ENCODE measurements at places on chromosomes 3 and 15. TPM values are rescaled to one million over a fixed set of nuclear protein-coding genes. Genes with fewer than 3 reads are reported as not detected.

DNA sequence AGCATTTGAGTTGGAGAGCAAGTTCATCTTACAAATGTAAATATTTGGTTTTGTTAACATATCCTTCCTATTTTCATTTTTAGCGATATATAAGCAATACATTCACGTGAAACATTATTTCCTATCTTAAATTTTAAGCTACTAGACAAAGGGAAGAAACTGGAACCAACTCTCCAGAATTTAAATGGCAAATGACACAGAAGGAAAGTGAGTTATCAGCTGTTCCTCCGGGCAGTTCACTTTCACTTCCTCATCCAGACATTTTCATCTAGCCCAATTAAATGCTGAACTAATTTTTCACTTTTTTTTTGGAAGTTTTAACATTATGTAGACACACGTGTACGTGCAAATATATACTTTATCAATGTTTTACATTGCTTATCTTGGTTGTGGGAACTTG lies 58.7 kb downstream of the MORC1 start:
- no peaks in the 10 kb centered on the region for H3K36me3 ChIP-seq
- H3K4me3 ChIP-seq: no peak overlapping the region
- no peak overlapping the region for H3K27ac ChIP-seq
- no peak for DNase-seq
- H3K27me3 ChIP-seq: no peaks in the 10 kb centered on the region

Gene SLC24A5
- total RNA-seq: not detected

- no peaks in the 10 kb centered on the region for H3K4me1 ChIP-seq
- H3K27ac ChIP-seq: no peak overlapping the region
- H3K27me3 ChIP-seq: no peaks in the 10 kb centered on the region
- H3K4me3 ChIP-seq: no peak overlapping the region
- peak; percentile 6 for DNase-seq
- H3K36me3 ChIP-seq: no peaks in the 10 kb centered on the region
Observed at GRCh38 chr3:127959873-127960272, 44.8 kb downstream of the KBTBD12 start.

- H3K27me3 ChIP-seq: no peaks in the 10 kb centered on the region
- peaks cover 4% of the 10 kb centered on the region for H3K4me1 ChIP-seq
- H3K4me3 ChIP-seq: no peak overlapping the region
- H3K36me3 ChIP-seq: no peaks in the 10 kb centered on the region
Observed at GRCh38 chr15:41961001-41961518, 11.3 kb downstream of the EHD4 start.

- no peaks in the 10 kb centered on the region for H3K27me3 ChIP-seq
Observed at GRCh38 chr15:99722406-99722805, 10.8 kb downstream of the LYSMD4 start.

DNA sequence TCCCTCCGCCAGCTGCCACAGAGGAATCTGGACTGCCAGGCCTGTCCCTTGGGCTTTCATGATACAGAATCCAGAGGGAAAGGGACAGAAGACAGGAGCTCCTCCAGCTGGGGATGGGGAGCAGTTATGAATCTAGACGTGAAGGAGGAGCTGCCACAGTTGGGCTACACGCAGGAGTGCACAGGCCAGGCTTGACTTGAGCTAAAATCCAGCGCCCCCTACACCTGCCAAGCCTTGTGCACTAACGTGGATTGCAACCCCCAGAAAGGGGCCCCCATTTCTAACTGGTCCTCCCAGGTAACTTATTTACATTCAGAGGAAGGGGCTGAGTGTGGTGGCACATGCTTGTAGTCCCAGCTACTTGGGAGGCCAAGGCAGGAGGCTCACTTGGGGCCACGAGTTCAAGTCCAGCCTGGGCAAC lies 14.3 kb downstream of the KLHL6 start:
- H3K4me3 ChIP-seq: no peak overlapping the region
- no peak for DNase-seq
- no peaks in the 10 kb centered on the region for H3K4me1 ChIP-seq
- no peaks in the 10 kb centered on the region for H3K36me3 ChIP-seq

GRCh38 chr3:79983118-79983517 lies 215.3 kb upstream of the ROBO1 start:
- H3K27me3 ChIP-seq: no peaks in the 10 kb centered on the region
- DNase-seq: no peak
- H3K36me3 ChIP-seq: no peaks in the 10 kb centered on the region
- no peaks in the 10 kb centered on the region for H3K4me1 ChIP-seq
- no peak overlapping the region for H3K4me3 ChIP-seq

Gene GPR160
- 27.4 TPM for total RNA-seq

DNA sequence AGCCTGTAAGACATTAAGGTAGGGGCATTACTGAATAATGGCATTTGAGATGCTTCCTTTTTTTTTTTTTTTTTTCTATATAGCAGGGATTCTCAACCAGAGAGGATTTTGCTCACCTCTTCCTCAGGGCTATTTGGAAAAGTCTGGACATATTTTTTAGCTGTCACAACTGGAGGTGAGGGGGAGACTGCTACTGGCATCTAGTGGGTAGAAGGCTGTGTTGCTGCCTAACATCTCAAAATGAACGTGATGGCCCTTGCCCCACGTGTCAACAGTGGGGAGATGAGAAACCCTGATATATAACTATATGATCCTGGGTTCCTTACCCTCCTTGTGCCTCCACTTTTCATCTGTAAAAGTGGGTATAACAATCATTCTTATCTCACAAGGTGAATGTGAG lies 71.9 kb downstream of the CADPS start:
- H3K4me3 ChIP-seq: no peak overlapping the region
- no peak for DNase-seq
- no peaks in the 10 kb centered on the region for H3K4me1 ChIP-seq
- no peaks in the 10 kb centered on the region for H3K36me3 ChIP-seq
- H3K27ac ChIP-seq: no peak overlapping the region

Gene ACAA1
- total RNA-seq: 89.8 TPM

DNA sequence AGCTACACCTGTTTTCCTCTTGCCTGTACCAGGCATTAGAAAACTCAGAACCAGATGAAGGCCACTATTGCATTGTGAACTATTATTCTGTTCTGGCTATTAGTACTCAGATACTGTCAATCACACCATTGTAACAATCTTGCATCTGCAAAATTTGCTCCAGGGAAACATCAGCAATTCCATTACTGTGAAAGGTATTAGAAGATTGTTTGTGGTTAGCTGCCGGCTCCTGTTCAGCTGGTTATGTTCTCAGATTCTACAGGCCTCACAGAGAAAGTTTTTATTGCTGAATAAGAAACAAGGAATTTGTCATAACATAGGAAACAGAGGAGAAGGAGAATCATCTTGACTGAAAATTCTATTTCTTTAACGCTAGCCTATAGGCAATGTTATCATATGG lies 179.9 kb downstream of the PLOD2 start:
- no peak overlapping the region for H3K4me3 ChIP-seq
- H3K4me1 ChIP-seq: no peaks in the 10 kb centered on the region
- H3K27me3 ChIP-seq: no peaks in the 10 kb centered on the region
- H3K27ac ChIP-seq: no peak overlapping the region
- no peaks in the 10 kb centered on the region for H3K36me3 ChIP-seq

GRCh38 chr3:58386626-58387365 lies 46.8 kb downstream of the PDHB start:
- no peaks in the 10 kb centered on the region for H3K36me3 ChIP-seq
- peaks cover 5% of the 10 kb centered on the region for H3K4me1 ChIP-seq
- H3K27me3 ChIP-seq: no peaks in the 10 kb centered on the region

GRCh38 chr15:77843546-77843945 lies 210.8 kb upstream of the LINGO1 start:
- no peak overlapping the region for H3K27ac ChIP-seq
- DNase-seq: no peak
- H3K36me3 ChIP-seq: no peaks in the 10 kb centered on the region
- H3K27me3 ChIP-seq: no peaks in the 10 kb centered on the region
- no peaks in the 10 kb centered on the region for H3K4me1 ChIP-seq

DNA sequence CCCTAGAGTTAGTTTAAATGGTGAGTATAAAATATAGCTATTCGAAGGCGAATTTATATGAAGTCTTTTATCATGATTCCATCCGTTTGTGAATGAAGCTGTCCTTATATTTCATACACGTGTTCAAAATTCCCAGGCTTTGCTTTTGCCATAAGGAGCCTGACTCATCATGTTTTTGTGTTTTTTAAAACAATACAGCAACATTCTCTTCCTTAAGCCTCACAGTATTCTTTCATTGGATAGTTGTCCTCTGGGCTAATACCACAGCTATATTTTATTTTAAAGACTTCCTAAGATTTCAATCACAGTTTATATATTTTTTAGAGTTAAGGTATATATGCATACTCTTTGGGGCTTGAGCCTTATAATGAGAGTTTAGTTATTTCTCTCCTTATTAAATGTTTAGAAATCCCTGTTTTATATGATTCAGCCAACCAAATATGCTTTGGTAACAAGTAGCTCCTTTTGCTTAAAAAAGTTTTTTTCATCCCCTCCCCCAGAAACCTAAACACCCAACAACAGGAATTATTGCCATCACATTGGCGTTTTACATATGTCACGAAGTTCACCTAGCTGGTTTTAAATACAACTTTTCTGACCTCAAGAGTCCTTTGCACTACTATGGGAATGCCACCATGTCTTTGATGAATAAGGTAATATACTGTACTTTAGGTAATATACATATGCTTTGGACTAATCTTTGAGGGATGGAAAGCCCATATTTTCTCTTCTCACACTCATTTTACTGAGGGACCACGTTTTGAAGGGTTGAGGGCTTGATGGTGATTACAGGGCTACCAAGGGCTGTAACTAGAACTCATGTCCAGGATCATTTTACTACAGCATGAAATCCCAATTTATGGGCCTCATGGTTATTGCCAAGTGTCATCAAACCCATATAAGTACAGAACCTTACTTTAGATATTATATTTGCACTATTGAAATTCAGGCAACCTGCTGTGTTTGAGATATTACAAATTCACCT lies 28.5 kb downstream of the ST3GAL6 start:
- H3K4me3 ChIP-seq: no peak overlapping the region
- no peaks in the 10 kb centered on the region for H3K27me3 ChIP-seq
- H3K27ac ChIP-seq: no peak overlapping the region
- DNase-seq: no peak
- H3K4me1 ChIP-seq: no peaks in the 10 kb centered on the region

Gene PPCDC
- total RNA-seq: 19.4 TPM

GRCh38 chr3:48409291-48410201 lies 20.3 kb downstream of the PLXNB1 start:
- H3K27ac ChIP-seq: no peak overlapping the region
- peaks cover 37% of the 10 kb centered on the region for H3K36me3 ChIP-seq
